Ecto neural progenitor cell (in vitro differentiated cells): ENCODE measurements at places on chromosomes 2 and 18.

- DNase-seq = no peak
These were observed 144.1 kb downstream of the CDC42EP3 start for GRCh38 chr2:37527361-37527760.

GRCh38 chr2:26534098-26534864, 56.4 kb upstream of the OTOF start:
- DNase-seq = no peak

DNA sequence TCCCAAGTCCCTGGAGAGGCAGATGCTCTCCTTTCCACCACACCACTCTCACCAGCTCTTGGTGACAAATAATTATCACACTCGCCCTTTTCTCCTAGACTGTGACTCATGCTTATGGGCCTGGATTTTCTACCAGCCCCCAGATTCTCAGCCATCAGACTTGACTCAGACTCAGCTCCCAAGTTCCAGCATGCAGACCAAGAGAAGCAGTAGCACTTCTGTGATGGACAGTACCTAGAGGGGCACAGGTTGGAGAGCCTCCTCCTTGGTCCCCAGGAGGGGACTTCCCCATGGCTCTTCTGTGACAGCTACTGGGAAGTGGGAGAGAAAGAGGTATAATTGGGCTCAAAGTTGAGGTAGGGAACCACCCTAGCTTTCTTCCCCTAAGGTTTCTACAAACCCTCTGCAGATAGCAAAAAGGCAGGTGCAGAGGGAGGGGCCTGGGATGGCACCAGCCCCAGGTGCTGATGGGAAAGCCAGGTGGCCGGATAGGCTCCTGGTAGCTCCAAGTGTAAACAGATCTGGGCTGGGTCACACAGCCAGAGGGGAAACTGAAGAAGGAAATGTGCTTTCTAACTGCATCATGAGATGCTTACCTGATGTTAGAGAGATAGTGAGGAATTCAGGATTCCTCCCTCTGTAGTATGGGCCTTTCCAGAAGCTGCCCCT, 4.1 kb downstream of the TCF23 start:
- DNase-seq = no peak

DNA sequence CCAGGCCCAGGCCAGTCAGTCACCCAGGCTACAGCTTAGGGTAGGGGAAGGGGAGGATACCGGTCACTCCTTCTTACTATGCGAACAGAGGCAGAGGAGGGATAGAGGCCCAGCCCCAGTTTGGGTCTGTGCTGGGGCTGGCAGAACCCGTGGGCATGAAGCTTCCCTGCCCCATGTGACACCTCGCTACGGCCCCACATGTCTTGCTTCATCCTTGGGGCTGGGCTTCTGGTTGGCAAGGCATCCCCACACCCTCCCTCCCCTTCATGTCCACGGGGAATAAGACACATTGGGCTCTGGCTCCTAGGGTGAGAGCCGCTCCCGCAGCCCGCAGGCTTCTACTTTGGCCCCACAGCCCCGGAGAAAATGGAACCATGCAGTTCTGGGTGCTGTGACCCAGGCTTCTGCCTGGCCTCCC, 32.4 kb downstream of the HS1BP3 start:
- no peak for DNase-seq

DNA sequence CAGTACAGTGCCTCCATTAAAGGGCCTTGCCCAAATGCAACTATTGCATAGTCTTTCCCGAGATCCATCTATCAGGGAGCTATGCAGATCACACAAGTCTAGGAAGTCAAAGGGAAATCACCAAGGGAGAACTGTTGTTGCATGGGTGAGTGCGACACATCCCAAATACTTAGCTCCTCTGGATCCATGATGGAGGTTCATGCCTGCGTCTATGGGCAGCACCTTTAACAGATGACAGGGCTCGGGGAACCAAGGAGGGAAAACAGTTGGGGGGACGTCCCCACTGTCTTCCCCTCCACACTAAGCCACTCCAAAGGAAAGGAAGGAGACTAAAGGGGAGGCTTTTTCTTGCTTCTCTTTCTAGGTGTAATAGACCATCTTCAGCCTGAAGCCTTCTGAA, 552.8 kb upstream of the PKDCC start:
- DNase-seq = no peak

GRCh38 chr18:59049721-59050660, 89.7 kb upstream of the SEC11C start:
- no peak for DNase-seq

GRCh38 chr2:234490271-234491091, 6.4 kb downstream of the ARL4C start:
- no peak for DNase-seq

GRCh38 chr2:113930448-113930847, 40.6 kb downstream of the ACTR3 start:
- DNase-seq = no peak

GRCh38 chr2:8514796-8515758, 166.8 kb upstream of the ID2 start:
- no peak for DNase-seq

- no peak for DNase-seq
These were observed 45.9 kb upstream of the SPOPL start for GRCh38 chr2:138455691-138456090.

GRCh38 chr2:33126958-33127357, 180.2 kb downstream of the LTBP1 start:
- DNase-seq = no peak

DNA sequence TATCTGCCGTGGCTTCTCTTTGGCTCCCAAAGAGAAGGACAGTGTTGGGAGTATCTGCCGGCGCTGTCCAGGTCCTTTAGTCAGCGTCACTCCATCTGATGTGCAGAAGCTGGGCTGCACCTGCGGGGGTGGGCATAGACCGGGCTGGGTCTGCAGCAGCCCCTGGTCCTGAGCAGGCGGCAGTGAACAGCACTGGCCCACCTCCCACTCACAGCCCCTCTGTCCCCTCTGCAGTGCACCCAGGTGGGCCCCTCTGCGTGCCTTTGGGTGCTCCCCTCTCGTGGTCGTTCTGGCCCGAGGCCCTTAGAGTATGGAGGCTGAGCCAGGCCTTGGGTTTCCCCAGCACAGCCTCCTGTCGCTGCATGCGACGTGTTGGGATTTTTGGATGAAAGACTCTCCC, 95.7 kb downstream of the USP40 start:
- DNase-seq = no peak

DNA sequence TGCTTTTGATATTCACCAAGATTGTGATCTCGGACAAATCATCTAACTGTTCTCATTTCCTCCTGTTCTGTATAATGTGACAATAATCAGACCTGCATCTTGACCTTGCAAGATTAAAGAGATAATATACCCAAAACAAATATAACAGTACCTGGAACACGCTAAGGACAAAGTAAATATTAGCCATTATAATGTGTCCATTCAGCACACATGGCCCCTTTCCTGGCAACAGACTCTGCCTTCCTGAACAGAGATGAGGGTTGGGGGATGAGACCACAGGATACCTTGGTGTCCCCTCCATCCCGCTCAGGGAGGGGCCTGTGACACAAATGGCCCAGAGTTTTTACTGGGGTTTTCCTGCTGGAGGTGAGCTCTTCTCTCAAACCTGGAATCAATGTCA, 143.4 kb upstream of the SERPINE2 start:
- no peak for DNase-seq
